B cell (primary cell): ENCODE measurements at places on chromosomes 2 and 18. TPM values are rescaled to one million over a fixed set of nuclear protein-coding genes. Genes with fewer than 3 reads are reported as not detected.

Gene NEB
- 3.6 and 5.1 TPM in 2 replicates for total RNA-seq

Gene MYL12A
- total RNA-seq: 266 and 281 TPM in 2 replicates

Gene MREG
- total RNA-seq: 5.7 and 6.3 TPM in 2 replicates

DNA sequence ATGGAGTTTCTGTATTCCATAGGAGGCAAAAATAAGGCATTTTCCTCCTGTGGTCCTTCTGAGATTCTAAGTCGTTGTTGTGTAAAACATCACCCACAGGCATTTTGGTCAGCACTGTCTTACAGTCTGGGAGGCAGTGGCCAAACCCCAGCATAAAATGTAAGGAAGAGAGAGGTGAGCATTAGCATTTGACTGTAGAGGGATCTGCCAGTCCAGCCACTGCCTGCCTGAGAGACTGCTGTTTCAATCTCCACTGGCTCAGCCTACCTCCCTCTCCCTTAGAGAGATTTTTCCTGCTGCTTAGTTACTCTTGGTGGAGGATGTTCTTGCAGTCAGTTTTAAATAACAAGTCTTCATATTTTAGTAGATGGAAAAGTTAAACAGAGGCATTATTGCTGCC is 77.0 kb downstream of the ARHGEF33 start:
- H3K27ac ChIP-seq: no peak overlapping the region
- H3K4me1 ChIP-seq: no peaks in the 10 kb centered on the region
- no peaks in the 10 kb centered on the region for H3K36me3 ChIP-seq
- H3K27me3 ChIP-seq: no peaks in the 10 kb centered on the region
- DNase-seq: no peak

DNA sequence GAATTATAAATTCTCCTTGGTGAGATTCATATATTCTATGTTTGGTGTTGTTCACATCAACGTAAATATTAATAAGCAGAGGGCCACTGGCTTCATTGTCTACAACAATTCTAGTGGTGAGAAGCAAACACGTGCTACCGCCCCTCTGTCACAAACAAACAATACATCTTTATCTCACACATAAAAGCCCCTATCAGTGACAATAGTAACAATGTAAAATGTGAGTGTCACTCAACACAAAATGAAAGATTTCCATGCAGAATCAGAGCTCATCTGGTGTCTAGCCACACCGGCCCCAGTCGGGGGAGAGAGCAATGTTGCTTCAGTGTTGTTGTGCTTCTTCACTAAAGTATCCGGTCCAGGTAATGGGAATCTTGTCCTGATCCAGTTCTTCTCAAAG is 932.6 kb downstream of the SOCS6 start:
- no peaks in the 10 kb centered on the region for H3K4me1 ChIP-seq
- no peak overlapping the region for H3K4me3 ChIP-seq
- H3K36me3 ChIP-seq: no peaks in the 10 kb centered on the region
- no peak overlapping the region for H3K27ac ChIP-seq
- no peak for DNase-seq
- H3K27me3 ChIP-seq: no peaks in the 10 kb centered on the region

DNA sequence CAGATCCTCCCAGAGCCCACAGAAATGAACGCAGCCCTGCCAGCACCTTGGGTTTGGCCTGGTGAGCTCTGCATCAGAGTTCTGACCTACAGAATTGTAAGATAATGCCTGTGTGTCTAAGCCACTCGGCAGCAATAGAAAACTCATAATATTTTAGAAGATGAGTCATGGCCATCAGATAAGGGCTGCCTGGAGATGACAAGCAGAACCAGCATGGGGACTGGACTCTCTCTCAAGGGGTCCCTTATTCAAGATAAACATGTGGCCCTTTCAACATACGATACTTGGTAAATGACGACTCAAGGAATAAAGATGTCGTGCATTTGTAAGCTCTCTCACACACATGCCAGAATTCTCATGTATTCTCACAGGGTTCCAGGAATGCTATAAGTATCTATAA is 8.5 kb upstream of the AGAP1 start:
- no peak for DNase-seq
- no peaks in the 10 kb centered on the region for H3K27me3 ChIP-seq
- no peak overlapping the region for H3K27ac ChIP-seq
- H3K36me3 ChIP-seq: no peaks in the 10 kb centered on the region
